ENCODE measurements at places on chromosomes 13 and 19. TPM values are rescaled to one million over a fixed set of nuclear protein-coding genes. Genes with fewer than 3 reads are reported as not detected.

- peak; percentile 19 for DNase-seq
These were observed 31.1 kb downstream of the RDH8 start for GRCh38 chr19:10044390-10044789.

RFPL4AL1 gene
- not detected for total RNA-seq

UHRF1 gene
- 95.9 TPM for total RNA-seq

GRCh38 chr19:3621689-3622088, 4.9 kb downstream of the CACTIN start:
- DNase-seq = no peak

DNA sequence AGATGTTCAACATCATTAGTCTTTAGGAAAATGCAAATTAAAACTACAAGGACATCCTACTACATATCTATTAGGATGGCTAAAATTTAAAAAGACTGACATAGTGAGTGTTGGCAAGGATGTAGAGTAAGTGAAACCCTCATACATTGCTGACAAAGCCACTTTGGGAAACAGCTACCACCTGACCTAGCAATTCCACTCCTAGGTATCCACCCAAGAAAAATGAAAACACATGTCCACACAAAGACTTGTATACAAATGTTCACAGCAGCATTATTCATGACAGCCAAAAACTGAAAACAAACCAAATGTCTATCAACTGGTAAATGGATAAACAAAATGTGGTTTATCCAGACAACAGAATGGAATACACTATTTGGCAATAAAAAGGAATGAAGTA, 51.7 kb upstream of the DOCK9 start:
- no peak for DNase-seq

DNA sequence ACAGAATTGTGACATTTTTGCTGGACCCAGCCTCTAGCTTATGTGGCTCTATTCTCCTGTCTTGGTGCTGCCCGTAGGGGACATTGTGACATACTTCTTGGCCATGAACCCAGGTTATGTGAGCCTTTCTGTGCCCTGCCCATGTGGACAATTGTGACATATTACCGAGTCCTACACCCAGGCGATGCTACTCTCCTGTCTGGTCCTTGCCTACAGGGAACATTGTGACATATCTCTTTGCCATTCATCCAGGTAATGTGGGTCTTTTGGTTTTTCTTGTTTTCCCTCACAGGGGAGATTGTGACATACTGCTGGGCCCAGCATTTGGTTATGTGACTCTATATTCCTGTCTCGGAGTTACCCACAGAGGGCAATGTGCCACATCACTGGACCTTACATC, 71.5 kb upstream of the ZNF43 start:
- DNase-seq = no peak

CGB8 gene
- not detected for total RNA-seq

- DNase-seq = no peak
These were observed 147.7 kb downstream of the COG6 start for GRCh38 chr13:39803156-39803555.

COQ8B gene
- total RNA-seq = 71.3 TPM

- DNase-seq = no peak
These were observed 911.3 kb upstream of the GPC6 start for GRCh38 chr13:92315265-92315664.

PLPP2 gene
- 231 TPM for total RNA-seq

DNA sequence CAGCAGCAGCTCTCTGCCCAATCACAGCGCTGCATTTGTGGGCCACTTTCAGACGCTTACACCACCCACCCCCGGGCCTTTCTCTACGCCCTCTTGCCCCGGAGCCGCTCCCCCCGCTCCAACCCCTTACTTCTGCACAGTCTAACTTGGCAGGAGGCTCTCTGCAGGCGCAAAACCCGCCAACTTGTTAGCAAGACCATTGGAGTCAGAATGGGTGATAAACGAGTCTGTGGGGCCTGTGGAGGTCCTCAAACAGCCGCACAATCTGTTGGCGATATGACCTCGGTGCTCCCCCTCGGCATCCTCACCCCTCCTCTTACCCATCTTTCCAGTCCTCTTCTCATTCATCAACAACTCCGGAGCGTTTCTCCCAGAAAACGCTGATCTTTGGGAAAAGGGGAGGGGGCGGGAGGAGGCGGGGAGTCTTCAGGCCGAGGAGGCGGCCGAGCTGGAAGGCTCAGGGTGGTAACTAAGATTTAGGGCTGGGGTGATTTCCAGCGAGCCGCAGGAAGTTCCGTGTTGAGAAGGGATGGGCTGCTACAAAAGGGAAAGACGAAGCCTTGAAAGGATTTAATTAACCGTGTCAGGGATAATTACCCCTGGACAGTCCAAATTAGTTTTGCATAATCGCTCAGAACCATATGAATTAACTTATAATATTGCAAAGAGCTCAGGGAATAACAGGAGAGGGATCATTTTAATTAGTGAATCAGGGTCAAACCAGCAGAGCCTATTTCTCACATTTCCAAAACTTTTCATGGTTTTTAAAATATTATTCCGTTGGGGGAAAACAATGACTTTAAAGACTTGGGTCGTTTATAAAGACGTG, 4.1 kb downstream of the SOX21 start:
- no peak for DNase-seq

ZNF700 gene
- total RNA-seq = 2.1 TPM

ZNF568 gene
- not detected for total RNA-seq

DNA sequence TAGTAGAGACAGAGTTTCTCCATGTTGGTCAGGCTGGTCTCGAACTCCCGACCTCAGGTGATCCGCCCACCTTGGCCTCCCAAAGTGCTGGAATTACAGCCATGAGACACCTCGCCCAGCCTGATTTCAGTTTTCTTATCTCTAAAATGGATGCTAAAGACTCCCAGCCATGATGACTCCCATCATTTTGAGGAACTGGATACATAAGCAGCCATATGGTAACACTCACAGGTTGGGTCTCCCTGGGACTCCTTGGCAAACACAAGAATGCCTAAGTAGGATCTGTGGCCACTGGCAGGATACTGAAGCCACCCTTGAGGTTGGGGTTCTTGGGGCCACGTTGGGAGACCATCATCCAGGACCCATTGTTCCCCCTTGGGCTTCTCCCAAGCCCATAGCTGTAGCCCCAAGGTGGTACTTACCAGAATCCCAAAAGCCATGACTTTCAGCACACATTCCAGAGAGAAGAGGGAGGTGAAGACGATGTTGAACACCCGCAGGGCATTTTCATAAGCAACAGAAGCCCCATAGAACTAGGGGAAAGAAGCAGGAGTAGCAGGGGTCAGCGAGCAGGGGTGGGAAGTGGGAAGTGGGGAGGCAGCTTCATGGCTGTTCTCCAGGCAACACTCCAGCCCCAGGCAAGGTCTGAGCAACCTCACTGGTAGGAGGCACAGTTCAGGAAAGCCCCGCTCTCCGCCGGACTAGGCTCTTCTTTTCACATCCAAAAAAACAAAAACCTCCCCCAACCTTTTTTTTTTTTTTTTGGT, 102.5 kb downstream of the IER2 start:
- no peak for DNase-seq

CILP2 gene
- not detected for total RNA-seq

- DNase-seq = no peak
These were observed 68.6 kb downstream of the UFM1 start for GRCh38 chr13:38418286-38418685.

ZNF816 gene
- 12.3 TPM for total RNA-seq

KLK10 gene
- 171 TPM for total RNA-seq

KLF5 gene
- total RNA-seq = 129 TPM

GFY gene
- not detected for total RNA-seq

MICOS13 gene
- total RNA-seq = 223 TPM

- no peak for DNase-seq
These were observed 64.2 kb downstream of the TEX29 start for GRCh38 chr13:111384441-111385182.

LILRB5 gene
- total RNA-seq = 0.08 TPM

ATP7B gene
- total RNA-seq = 7.6 TPM

All from HT-29 (cell line).